Naive thymus-derived CD8-positive, alpha-beta T cell (primary cell): ENCODE measurements at places on chromosomes 4 and X.

DNA sequence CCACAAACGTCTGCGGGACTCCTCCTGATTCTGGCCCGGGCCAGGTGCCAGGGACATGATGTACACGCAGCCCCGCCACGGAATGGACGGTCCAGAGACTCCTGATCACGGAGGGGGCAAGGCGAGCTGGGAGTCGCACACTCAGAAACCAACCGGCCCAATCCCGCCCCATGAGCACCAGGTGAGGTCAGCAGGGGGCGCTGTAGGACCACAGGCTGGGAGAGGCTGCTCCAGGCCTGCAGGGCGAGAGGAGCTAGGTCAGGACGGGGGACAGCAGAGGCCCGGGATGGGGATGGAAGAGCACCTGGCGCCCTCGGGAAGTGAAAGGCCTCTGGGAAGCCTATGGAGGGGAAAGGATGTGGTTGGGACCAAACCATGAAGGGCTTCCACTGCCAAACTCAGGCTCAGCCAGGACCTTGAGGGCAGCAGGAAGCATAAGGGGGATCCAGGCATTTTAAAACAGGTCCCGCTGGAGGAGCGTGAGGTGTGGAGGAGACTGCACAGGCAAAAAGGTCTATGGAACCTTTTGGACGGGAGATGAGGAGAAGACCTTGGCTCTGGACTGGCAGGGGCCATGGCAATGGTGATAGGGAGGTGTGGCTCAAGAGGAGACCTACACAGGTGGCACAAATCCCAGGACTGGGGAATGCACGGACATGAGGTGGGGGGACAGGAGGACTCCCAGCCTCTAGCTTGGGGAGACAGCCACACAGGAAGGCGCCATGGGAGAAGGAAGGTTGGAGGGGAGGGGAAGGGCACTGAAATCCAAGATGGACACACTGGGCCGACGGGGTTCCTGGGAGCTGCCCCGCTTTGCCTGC lies 79.2 kb downstream of the MTMR1 start:
- peak; percentile 68 for DNase-seq

DNA sequence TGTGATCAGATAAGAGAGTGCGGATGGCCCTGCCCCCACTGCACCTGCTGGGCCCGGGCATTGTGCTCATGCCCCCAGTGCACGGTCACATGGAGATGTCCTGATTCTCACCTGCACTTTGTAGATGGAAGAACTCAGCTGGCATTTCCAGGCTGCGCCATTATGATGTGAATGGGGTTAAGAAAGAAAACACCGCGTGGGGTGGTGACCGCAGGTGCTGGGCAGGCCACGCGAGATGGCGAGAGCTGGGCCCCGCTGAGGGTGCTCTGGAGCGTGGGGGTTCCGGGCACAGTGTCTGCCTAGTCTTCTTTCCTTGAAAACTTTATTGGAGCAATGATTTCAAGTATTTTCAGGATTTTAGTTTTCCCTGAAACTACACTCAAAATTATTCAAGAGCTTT lies 17.8 kb upstream of the HGFAC start:
- no peak for DNase-seq

- DNase-seq = no peak
Observed at GRCh38 chr4:129046055-129046959, 47.0 kb downstream of the SCLT1 start.

GRCh38 chrX:152936306-152936705 lies 38.4 kb downstream of the ZNF185 start:
- DNase-seq = no peak

GRCh38 chr4:55561889-55562288 lies 15.2 kb upstream of the CLOCK start:
- DNase-seq = no peak

- DNase-seq = no peak
Observed at GRCh38 chr4:186770481-186771175, 47.0 kb upstream of the FAT1 start.
